ENCODE measurements at places on chromosomes 6 and 20.

DNA sequence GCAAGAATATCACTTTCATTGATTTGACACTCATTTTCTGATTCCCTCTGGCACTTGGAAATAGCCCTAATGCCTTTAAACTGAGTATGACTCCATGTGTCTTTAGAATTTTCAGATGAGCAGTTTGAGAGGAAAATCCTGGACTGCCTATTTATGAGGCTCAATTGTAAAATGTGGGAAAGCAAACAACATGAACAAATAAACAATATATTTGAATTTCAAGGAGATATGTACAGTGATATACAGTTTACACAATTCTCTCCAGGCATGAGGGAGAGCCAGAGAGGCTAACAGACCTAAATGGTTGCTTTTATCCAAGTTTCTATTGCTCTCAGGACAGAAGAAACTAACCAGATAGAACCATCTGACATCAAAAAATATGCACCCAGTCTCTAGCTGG lies 748.2 kb upstream of the NRSN1 start:
- DNase-seq, result no peak

DNA sequence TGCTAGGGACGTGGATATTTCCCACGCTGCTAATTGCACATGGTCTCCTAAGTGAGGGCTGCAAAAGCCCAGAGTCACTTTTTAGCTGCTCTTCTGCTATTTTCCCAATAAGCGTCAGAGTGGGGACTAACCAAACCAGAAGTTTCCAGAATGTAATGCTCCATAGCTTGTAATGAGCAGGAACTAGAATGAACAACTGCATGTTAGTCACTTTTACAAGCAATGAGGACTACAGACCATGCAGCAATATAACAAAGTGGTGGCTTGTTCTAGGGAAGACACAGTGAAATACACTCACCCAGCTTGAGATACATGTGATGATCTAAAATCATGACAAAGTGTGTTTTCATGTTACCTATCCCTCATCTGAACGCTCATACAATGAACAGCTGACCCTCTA lies 314.1 kb upstream of the SGK1 start:
- DNase-seq, result no peak

GRCh38 chr6:105892577-105893262 lies 193.4 kb upstream of the PRDM1 start:
- peak; percentile 38 for DNase-seq

DNA sequence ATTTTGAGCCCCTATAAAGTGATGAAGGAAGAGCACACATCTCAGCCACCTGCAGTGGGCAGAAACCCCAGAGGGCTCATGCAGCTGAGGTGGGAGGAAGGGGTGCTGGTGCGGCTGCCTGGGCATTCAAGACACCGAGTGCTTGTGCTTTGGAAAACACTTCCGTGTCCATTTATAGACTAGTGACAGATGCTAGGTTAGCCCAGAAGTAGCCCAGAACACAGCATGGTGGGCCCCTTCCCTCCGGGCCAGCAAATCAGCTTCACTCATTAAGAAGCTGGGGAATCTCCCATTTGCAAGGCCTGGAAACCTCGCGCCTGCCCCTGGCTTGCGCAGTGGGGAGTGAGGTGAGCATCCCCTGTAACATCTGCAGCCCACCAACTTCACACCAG lies 12.9 kb downstream of the BEND3 start:
- DNase-seq, result no peak
